ENCODE measurements at places on chromosomes 5 and 9. TPM values are rescaled to one million over a fixed set of nuclear protein-coding genes. Genes with fewer than 3 reads are reported as not detected.
A peak's percentile ranks its signal among the peaks of the same experiment; 100 is the strongest.

DNA sequence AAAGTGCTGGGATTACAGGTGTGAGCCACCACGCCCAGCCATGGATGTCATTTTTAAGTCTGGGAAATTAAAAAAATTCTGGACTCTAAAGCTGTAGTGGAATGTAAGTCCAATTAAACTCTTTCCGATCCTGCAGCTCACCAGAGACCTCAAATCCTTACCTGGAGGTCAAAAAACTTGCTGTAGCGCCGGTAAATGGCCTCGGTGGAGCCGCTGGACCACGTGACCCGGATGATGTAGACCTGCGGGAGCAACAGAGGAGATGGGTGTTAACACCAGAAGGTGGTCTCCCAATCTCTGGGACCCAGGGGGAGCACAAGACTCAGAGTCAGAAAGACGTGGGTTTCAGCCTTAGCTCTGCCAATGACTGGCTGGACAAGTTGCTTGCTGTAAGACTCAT lies 32.1 kb downstream of the SH3PXD2B start:
- H3K27ac ChIP-seq = no peak overlapping the region
- H3K36me3 ChIP-seq = no peaks in the 10 kb centered on the region
- no peaks in the 10 kb centered on the region for H3K4me1 ChIP-seq

DNA sequence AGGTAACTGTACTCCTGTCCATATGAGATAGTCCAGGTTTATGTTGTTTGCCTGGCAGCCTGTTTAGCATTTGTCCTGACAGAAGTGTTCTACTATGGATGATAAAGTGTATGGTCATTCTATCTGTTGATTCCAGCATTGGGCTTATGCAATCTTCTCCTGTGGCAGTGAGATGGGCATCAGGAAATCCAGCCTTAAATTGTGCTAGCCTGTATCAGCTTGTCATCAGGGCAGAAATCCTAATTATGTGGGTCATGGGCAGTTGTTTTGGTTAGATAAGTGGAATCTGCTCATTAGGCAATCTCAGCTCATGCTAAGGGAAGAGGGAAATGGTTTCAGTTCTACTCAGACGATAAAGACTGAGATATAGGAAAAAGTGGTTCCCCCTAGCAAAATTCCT lies 247.4 kb upstream of the CHD1 start:
- no peaks in the 10 kb centered on the region for H3K27me3 ChIP-seq
- no peaks in the 10 kb centered on the region for H3K4me1 ChIP-seq
- DNase-seq = no peak
- H3K27ac ChIP-seq = no peak overlapping the region
- H3K4me3 ChIP-seq = no peak overlapping the region

DNA sequence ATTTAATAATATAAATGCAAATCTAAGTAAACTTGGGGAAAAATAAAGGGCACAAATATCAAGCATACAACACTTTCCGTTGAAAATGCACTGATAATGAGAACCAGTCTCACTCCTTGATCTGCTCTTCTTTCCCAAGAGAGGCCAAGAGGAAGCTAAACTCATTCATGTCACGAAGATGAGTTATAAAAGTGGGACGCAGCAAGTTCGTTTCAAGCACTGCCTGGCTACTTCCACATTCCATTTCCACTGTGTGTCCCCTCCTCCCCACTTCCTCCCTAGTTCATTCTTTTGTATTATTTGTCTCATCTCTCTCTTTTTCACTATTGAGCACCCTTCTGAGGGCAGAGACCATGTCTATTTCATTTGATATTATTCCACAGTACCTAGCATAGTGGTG lies 158.1 kb downstream of the SLC24A2 start:
- no peak overlapping the region for H3K27ac ChIP-seq
- peaks cover 4% of the 10 kb centered on the region for H3K27me3 ChIP-seq
- H3K36me3 ChIP-seq = no peaks in the 10 kb centered on the region
- DNase-seq = no peak
- H3K4me1 ChIP-seq = no peaks in the 10 kb centered on the region

DNA sequence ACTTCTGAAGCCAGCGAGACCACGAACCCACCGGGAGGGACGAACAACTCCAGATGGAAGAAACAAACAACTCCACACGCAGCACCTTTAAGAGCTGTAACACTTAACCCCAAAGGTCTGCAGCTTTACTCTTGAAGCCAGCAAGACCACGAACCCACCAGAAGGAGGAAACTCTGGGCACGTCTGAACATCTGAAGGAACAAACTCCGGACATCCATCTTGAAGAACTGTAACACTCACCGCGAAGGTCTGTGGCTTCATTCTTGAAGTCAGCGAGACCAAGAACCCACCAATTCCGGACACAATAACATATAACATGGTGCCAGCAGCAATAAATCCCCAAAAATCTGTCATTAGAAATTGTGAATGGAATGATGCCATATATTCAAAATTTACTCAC lies 180.9 kb downstream of the TLE1 start:
- DNase-seq = no peak
- no peaks in the 10 kb centered on the region for H3K36me3 ChIP-seq
- H3K4me3 ChIP-seq = no peak overlapping the region
- no peaks in the 10 kb centered on the region for H3K27me3 ChIP-seq

DNA sequence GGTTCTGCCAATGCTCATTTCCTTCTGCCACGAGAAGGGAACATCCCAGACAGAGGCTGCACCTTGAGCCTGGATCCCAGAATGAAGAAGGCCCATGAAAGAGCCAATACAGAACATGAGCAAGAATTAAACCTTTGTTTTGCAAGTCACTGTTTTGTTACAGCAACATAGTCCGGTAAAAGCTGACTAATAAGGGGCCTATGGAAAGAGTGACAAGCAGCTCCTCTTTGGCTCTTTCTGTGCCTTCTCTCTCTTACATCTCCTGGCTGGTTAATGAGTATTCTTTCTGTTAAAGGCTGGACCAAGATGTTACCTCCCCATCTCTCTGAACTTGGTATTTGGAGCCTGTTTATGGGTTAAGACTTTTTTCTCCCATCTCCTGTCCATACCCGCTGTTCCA lies 10.8 kb downstream of the GFRA3 start:
- no peak for DNase-seq
- H3K4me3 ChIP-seq = no peak overlapping the region

DNA sequence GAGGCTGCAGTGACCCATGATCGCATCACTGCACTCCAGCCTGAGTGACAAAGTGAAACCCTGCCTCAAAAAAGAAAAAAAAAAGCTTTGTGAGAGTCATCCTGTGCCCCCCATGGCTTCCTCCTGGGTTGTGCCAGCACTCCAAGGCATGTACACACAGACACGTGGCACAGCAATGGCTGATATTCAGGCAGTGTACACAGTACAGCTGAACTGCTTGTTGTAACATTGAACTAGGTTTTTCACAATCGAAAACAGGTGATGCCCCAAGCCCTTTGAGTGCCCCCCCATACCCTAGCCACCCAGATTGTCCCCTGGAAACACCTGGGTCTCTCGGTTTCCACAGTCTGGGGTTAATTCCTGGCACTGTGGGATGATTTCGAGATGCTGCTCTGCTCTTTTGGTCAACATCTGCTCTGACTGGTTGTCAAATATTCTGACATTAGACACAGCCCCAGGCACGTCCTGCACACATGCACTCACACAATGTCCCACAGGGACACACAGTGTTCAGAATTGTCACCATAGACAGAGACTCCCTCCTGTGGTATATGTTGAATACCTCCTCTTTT lies 9.2 kb downstream of the SPINK4 start:
- no peak for DNase-seq
- H3K27ac ChIP-seq = no peak overlapping the region
- H3K36me3 ChIP-seq = peaks cover 24% of the 10 kb centered on the region
- no peaks in the 10 kb centered on the region for H3K27me3 ChIP-seq
- no peaks in the 10 kb centered on the region for H3K4me1 ChIP-seq

- H3K4me3 ChIP-seq = no peak overlapping the region
- H3K27me3 ChIP-seq = peaks cover 4% of the 10 kb centered on the region
- no peak overlapping the region for H3K27ac ChIP-seq
- no peaks in the 10 kb centered on the region for H3K36me3 ChIP-seq
- no peaks in the 10 kb centered on the region for H3K4me1 ChIP-seq
- no peak for DNase-seq
These were observed 5.3 kb downstream of the SLC36A3 start for GRCh38 chr5:151298063-151298855.

DNA sequence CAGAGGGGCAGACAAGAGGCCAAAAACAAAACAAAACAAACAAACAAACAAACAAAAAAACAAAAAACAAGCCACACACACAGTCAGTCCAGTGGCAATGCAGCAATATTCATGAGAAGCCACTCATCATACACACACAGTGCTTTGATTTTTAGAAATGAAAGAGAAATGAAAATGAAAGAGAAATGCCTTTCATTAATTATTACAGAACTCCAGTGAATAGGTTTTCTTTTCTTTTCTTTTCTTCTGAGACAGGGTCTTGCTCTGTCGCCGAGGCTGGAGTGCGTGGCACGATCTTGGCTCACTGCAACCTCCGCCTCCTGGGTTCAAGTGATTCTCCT lies 36.9 kb downstream of the SPRY4 start:
- no peak for DNase-seq
- no peaks in the 10 kb centered on the region for H3K27me3 ChIP-seq
- H3K36me3 ChIP-seq = no peaks in the 10 kb centered on the region
- H3K4me3 ChIP-seq = no peak overlapping the region
- H3K4me1 ChIP-seq = peaks cover 8% of the 10 kb centered on the region

DNA sequence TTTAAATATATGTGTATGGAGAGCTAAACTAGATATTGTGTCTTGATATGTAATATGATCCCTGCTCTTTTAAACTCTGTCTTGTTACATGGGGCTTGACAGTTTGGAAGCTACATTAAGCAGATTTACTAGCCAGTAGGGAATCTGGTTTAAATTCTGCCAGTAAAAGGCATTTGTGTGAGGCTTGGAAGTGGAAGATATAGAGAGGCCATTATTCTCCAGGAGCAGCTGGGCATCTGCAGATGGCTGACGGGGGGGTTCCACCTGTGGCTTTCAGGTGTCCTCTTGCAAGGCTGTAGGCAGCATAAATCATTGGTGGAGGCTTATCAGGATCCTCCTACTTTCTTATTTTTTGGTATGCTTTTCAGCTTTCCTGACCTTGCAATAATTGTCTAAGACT lies 179.1 kb upstream of the FBXL7 start:
- no peak for DNase-seq
- H3K36me3 ChIP-seq = no peaks in the 10 kb centered on the region
- H3K4me1 ChIP-seq = no peaks in the 10 kb centered on the region
- H3K27ac ChIP-seq = no peak overlapping the region
- H3K4me3 ChIP-seq = no peak overlapping the region

DNA sequence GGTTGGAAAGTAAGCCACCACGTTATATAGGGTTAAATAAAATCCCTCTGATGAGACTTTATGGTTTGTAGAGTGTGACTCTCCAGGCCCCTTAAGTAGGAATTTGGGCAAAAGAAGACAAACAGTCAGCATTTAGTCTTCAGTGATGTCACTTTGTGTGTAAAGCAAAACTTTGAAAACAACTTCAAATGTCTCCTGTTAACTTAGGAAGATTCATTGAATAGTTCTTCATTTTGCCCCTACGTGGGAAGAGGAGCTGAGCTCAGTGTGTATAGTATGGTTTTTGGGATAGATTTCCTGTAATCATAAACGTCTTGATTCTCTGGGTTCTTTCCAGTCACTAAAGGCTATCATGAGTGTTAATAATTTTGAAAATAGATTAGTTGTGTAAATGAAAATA lies 101.3 kb downstream of the GADD45G start:
- no peak for DNase-seq
- H3K4me3 ChIP-seq = no peak overlapping the region
- H3K27ac ChIP-seq = no peak overlapping the region
- no peaks in the 10 kb centered on the region for H3K27me3 ChIP-seq

DNA sequence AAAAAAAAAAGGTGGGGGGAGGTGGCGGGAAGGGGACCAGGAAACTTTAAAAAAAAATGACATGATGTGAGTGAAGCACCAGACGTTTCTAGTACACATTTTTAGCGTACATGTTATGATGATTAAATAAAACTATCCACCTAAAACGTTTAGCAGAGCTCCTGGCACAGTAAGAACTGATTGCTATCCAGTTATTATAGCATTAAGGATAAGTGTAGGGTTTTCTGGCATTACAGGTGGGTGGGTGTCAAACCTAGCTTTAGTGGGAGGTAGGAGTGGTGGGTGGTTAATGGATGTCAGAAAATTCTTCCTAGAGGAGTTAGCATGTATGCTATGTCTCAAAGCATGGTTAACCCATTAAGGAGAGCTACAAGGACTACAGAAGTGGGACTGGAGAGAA lies 2329.5 kb downstream of the MAT2B start:
- no peaks in the 10 kb centered on the region for H3K4me1 ChIP-seq
- no peak overlapping the region for H3K27ac ChIP-seq
- no peak overlapping the region for H3K4me3 ChIP-seq

DNA sequence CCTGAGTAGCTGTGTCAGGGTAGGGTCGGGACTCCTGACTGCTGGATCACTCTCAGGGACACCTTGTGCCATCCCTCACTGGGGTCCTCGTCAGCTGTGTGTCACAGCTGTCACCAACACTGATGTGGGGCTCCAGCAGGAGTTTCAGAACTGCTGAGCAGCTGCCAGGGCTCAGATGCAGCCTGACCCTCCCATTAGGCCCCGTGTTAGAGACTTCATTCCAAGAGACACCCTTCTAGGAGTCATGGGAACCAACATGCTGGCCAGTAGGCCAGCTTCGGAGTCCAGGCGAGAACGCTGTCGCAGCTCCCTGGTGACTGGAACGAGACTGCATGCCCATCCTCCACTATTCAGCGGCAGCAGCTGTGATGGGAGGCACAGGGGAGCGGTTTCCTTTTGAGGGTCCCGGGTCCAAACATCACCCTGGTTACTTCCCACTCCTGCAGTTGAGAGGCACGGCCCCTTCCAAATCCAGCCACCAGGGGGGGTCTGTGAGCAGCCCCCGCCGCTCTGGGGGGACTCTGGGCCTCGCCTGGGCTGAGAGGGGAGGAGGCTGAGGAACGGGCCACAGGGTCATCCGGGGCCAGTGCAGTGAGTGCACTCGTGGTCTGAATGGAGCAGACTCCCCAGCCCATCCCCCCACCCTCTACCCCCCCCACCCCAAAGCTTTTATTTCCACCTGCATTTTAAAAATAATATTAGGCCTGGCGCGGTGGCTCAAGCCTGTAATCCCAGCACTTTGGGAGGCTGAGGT lies 12.6 kb upstream of the TCF7 start:
- peak; percentile 82 for DNase-seq
- H3K4me3 ChIP-seq = no peak overlapping the region
- H3K4me1 ChIP-seq = peaks cover 86% of the 10 kb centered on the region
- no peaks in the 10 kb centered on the region for H3K27me3 ChIP-seq
- peak overlapping the region; percentile 11 for H3K27ac ChIP-seq

DNA sequence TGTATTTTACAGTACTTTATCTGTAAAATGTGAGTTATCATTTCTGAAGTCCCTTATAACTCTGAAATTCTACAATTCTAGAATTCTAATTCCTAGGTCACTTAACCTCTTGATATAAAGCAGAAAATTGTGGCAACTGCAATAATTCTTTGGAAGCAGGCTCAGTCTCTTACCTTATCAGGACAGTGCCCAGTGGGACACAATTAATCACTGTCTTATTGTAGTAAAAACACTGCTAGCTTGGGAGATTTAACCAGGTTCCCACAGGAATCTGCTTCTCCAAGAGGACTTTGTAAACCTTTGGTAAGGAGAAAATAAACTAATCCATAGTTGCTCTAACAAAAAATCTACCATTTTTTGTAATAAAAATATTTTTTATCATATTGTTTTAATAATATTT lies 18.3 kb upstream of the SPATA9 start:
- H3K4me3 ChIP-seq = no peak overlapping the region
- no peaks in the 10 kb centered on the region for H3K4me1 ChIP-seq
- peaks cover 12% of the 10 kb centered on the region for H3K27me3 ChIP-seq

The TPRN gene
- total RNA-seq = 5.7 TPM

The CNTRL gene
- total RNA-seq = 62.8 TPM

The CDH9 gene
- total RNA-seq = not detected

The SARDH gene
- total RNA-seq = 5.6 TPM

The MYMK gene
- not detected for total RNA-seq

The EMB gene
- total RNA-seq = 55.7 TPM

The TMC1 gene
- 0.38 TPM for total RNA-seq

The TENT4A gene
- 50.6 TPM for total RNA-seq

The KCTD16 gene
- 0.29 TPM for total RNA-seq

The ZNF354B gene
- 8.4 TPM for total RNA-seq

The ARSI gene
- total RNA-seq = not detected
